ENCODE measurements at places on chromosomes 12 and 14.

DNA sequence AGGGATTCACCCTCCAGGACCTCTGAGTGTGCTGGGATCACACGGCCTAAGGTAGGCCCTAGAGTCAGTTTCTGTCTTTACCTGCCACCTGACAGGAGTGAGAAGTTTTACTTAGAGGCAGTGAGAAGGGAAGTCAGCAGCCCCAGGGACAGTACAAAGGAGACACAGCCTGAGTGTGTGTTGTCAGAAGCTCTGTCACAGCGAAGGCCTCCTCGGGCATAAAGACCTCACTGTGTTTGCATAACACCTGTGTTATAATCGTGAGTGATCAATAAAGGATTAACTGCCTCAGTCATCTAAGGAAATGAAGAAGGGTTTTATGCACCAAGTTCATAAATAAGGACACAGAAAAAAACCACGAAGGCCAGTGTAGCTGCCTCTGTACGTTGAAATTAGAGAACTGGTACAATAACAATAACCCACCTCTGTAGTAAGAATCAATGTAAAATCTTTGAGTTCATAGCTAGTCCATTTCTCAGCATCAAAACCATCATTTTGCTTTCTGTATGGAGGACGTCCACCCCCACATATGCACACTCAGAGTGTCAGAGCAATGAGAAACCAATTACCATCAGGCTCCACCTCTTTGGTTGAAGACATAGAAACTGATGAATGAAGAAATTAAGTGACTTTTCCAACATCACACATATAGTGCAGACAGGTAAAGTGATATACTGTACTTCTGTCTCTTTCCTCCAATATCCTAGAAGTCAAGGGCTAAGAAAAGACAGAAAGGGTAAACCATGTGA lies 159.3 kb downstream of the DAD1 start:
- H3K4me1 ChIP-seq, result no peaks in the 10 kb centered on the region
- H3K27ac ChIP-seq, result peak overlapping the region; percentile 88
- H3K4me3 ChIP-seq, result no peak overlapping the region
- H3K36me3 ChIP-seq, result no peaks in the 10 kb centered on the region

DNA sequence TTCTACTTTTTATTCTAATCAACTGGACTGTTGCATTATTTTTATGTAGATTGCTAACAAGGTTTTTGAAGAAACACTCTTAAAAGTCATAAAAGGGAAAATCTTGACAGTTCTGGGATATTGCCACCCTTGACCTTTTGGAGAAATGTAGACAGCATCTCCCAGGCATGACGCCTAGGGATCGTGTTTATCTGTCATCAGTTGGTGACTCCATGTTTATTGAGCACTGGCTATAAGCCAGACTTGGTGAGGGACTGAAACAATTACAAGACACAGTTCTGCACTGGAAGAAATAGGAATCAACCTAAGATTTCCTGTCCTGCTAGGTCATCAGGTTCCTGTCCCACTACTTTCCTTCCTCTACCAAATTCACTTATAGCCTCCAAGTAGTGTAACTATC lies 34.5 kb downstream of the HMGA2 start:
- no peaks in the 10 kb centered on the region for H3K4me1 ChIP-seq
- no peak for DNase-seq
- H3K36me3 ChIP-seq, result peaks cover 89% of the 10 kb centered on the region
- no peaks in the 10 kb centered on the region for H3K27me3 ChIP-seq
- H3K27ac ChIP-seq, result no peak overlapping the region
- no peak overlapping the region for H3K4me3 ChIP-seq

- H3K27me3 ChIP-seq, result no peaks in the 10 kb centered on the region
- H3K4me3 ChIP-seq, result no peak overlapping the region
- H3K4me1 ChIP-seq, result no peaks in the 10 kb centered on the region
- H3K27ac ChIP-seq, result peak overlapping the region; percentile 78
Observed at GRCh38 chr14:46840944-46841720, 189.6 kb upstream of the RPL10L start.

DNA sequence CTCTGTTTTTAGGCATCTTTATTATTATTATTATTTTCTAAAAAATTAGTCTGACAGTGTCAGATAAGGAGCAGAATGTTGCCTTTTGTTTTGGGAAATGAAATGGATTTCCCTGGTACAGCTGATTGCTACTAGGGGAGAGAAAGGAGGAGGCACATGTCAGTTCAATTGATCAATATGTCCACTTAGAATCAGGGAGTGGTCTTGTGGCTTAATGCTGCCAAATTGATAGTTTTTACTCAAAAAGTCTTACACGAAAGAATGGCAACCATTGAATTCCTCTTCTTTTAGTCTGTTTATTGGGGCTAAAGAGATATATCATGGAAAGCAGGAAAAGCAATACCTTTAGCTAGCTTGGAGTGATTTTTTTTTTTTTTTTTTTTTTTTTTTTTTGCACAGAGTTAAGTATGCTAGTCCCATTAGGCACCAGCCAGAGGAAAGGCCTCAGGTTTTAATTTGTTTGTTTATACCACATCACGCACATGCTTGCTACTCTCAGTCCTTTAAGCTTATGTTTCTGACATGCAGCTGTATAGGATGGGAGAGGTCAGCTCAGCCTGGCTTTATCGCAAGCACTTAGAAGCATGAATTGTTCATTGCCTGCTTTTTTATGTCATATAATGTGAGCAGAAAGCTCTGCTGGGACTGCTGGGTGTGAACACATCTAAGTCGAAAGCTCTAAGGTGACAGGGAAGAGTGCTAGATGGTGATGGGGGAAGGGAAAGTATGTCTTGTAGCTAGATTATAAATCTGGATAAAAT lies 1.4 kb downstream of the AKAP6 start:
- H3K4me3 ChIP-seq, result no peak overlapping the region
- no peaks in the 10 kb centered on the region for H3K36me3 ChIP-seq
- no peak for DNase-seq

DNA sequence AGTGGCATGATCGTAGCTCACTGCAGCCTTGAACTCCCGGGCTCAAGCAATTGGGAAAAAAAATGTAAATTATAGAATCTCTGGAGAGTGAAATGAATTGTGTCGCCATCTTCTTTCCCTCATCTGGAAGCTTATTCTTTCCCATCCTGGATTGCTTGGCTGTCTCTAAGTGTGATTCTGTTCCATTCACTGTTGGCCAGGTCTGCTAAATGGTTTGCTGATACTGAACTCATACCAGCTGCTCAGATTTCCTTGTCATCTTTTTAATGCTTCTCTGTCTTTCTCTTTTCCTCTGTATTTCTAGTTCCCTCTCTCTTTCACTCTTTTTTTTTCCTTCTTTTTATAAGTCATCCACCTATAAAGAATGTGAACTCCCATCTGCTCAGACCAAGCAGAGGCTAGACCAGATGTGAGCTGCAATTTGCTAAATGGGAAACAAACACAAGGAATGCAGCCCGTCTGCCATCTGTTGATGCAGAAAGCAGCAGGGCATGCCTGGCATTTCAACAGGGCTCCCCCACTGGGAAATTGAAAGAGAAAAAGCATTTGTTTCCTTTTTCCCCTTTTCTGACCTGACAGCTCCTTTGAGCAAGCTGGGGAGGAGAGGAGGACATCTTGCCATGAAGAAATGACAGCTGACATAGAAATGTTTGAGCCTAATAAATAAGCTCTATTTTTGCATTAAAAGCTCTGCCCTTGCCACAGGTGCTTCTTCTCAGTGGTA lies 1823.6 kb upstream of the FLRT2 start:
- DNase-seq, result peak; percentile 75
- peak overlapping the region; percentile 87 for H3K27ac ChIP-seq
- no peak overlapping the region for H3K4me3 ChIP-seq
- H3K36me3 ChIP-seq, result no peaks in the 10 kb centered on the region

DNA sequence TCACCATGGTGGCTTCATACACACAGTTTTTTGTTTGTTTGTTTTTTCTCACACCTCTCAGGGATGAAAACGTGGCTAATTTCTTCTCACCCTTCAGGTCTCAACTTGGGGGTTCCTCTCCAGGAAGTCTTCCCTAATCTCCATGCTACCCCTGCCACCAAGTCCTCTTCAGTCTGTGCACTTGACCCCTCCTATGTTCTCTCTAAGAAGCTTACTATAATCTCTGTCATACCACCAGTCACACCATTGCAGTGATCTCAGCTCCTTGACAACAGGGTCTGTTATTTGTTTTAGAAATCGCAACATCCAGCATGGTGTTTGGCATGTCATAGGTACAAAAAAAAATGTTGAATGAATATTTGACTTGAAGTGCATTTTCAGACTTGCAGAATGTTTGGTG lies 83.4 kb downstream of the PRORP start:
- H3K36me3 ChIP-seq, result no peaks in the 10 kb centered on the region
- no peaks in the 10 kb centered on the region for H3K27me3 ChIP-seq
- no peak for DNase-seq

DNA sequence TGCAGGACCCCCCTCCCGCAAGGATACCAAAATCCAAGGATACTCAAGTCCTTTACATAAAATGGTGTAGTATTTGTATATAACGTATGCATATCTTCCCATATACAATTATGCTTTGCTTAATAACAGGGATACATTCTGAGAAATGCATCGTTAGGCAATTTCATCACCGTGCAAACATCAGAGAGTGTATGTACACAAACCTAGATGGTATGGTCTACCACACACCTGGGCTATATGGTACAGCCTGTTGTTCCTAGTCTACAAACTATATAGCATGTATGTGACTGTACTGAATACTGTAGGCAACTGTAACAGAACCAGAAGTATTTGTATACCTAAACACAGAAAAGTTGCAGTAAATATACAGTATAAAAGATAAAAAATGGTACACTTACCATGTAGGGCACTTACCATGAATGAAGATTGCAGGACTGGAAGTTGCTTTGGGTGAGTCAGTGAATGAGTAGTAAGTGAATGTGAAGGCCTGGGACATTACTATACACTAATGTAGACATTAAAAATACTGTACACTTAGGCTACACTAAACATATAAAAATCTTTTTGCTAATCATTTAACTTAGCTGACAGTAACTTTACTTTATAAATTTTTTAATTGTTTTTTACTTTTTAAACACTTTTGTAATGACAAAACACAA lies 141.1 kb downstream of the SLC41A2 start:
- H3K27me3 ChIP-seq, result no peaks in the 10 kb centered on the region
- no peak for DNase-seq
- H3K4me3 ChIP-seq, result no peak overlapping the region
- no peaks in the 10 kb centered on the region for H3K36me3 ChIP-seq
- no peak overlapping the region for H3K27ac ChIP-seq
- no peaks in the 10 kb centered on the region for H3K4me1 ChIP-seq

DNA sequence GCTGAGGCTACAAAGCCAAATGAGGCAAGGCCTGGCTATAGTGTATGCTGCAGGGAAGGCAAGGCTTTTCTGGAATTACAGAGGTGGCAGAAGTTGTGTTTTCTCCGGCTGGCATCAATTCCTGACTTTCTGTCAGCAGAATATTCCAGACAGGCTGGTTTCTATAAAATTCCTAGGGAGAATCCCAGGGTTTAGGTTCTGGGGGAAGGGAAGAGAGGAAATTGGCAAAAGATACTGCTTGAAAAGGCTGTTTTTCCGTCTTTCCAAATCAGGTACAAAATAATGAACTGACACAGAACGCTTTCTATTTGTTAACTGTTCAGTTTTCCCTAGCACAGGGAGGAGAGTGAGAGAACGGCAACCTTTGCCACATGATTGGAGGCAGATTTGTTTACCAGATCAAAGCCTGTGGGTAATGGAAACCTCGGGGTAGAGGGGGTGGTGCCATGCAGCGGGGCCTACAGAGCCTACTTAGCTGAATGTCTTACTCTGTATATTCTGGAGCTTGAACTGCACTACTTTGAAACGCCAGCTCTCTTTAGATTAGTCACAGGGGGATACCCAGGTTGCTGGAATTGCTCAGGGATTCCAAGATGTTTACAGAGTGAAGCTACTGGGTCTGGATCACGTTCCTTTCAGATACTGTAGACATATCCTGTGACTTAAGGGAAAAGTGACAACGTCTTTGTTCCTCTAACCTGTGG lies 65.8 kb upstream of the DACT1 start:
- H3K36me3 ChIP-seq, result no peaks in the 10 kb centered on the region
- no peaks in the 10 kb centered on the region for H3K27me3 ChIP-seq
- no peak for DNase-seq
- H3K27ac ChIP-seq, result no peak overlapping the region
- H3K4me1 ChIP-seq, result no peaks in the 10 kb centered on the region
